ENCODE measurements at places on chromosomes 5 and 9.

- DNase-seq: no peak
Observed at GRCh38 chr9:16368237-16369087, 502.0 kb downstream of the BNC2 start.

- no peak for DNase-seq
Observed at GRCh38 chr5:1946776-1947175, 64.1 kb upstream of the IRX4 start.

DNA sequence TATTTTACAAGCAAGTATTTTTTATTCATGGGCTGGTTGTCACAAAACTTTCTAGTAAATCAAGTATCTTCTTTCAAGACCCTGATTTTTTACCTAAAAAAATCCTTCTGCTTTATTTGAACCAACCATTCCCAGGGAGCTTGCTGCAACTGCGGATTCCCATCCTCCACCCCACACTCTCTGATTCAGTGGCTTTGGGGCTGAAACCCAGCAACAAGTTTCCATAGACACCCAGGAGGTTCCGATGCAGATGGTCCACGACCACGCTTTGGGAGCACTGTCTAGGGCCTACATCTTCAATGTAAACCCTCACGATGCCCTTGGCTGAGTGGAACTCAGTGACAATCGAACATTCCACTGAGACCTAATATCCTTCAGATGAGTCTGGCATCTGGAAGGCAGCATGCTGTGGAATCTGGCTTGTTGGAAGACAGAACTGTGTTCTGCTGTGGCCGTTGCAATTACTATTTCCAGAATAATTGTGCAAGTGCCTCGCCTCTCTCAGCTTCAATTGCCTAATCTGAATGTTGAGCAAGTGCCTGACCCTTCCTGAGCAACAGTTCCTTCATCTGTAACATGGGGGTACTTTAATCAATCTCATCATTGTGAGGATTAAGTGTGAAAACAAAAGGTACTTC is 105.1 kb downstream of the INSYN2B start:
- DNase-seq: no peak

DNA sequence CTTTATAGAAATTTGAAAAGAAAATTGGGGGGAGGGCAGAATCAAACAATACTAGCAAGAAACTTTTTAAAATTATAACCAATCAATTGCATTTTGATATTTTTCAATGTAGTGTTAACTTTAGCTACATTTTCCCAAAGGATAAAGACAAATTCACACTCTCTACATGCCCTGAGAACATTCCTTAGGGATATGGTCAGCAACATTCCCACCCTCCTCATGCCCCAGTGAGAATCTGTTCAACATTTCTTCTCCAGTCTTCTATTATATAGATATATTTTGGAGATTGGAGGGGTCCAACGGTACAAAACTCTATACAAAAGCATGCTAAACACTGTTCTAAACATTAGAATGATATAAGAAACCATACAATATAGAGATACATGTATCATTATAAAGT is 11.6 kb upstream of the PRR16 start:
- DNase-seq: no peak

All from activated naive CD4-positive, alpha-beta T cell treated with anti-CD3 and anti-CD28 coated beads, Interleukin-2, amount 10 ng/mL, durations not matched to agents 7 days and 5 days (primary cell).